CD4-positive, alpha-beta T cell treated with Interleukin-15 for 1 hour (primary cell): ENCODE measurements at places on chromosomes 4 and X.
A peak's percentile ranks its signal among the peaks of the same experiment; 100 is the strongest.

GRCh38 chrX:112520124-112520523, 159.6 kb downstream of the LHFPL1 start:
- no peak for DNase-seq

- DNase-seq, result no peak
These were observed 169.8 kb upstream of the JADE1 start for GRCh38 chr4:128639541-128640270.

- no peak for DNase-seq
These were observed 326.4 kb downstream of the PPP3CA start for GRCh38 chr4:101020956-101021355.

- DNase-seq, result no peak
These were observed 41.0 kb upstream of the CDKN2AIP start for GRCh38 chr4:183403486-183403885.

GRCh38 chr4:81040012-81040659, 9.6 kb downstream of the BMP3 start:
- DNase-seq, result no peak

DNA sequence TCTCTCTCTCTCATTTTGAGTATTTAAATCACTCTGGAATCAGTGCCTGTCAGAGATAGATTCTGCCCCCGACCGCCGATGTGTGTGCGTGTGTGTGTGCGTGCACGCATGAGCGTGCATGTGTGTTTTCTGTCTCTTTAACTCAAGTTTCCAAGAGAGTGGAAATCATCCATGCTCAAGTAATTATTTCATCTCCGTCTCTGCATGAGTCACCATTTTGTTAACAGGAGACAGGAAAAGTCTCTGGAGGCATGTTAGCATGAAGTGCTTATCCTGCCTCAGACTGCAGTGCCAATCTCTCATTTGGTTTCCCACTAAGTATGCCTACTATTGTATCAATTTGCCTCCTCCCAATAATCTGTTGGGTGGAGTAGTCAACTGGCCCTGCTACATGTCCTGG, 182.9 kb upstream of the NHS start:
- no peak for DNase-seq

DNA sequence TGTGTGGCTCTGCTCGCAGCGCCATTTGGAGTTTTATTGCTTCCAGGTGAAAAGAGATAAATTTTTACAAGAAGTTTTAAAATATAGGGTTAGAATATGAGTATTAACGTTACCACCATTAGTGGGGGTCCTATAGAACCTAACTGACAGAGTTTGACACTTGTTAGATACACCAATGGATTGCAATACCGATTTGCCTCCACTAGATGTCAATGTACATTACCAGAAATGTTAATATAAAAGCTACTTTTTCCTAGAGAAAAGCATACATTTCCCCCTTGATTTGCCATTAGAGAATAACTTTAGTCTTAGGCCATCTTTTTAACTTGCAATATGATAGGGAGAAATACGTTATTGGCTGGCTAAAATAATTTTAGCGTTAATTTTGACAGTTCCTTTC, 108.4 kb downstream of the LINC00632 start:
- DNase-seq, result no peak

GRCh38 chrX:40474205-40474626, 106.6 kb upstream of the ATP6AP2 start:
- no peak for DNase-seq

DNA sequence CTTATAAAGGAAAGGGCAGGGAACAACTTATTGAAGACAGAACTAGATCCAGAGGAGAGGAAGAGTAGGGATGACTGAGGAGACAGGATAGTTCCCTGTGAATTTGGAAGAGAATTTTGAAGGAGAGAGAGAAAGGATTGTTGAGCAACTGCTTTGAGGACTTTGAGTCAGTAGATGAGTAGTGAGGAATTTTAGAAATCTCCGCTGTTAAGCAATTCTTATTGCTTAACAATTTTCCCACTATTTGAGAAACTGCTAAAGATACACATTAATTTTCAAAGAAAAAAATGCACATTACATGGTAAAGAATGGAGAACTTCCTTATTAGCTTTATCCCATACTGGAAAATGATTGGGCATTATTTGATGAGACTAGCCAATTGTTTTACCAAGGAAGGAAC, 116.3 kb upstream of the NRK start:
- DNase-seq, result no peak

DNA sequence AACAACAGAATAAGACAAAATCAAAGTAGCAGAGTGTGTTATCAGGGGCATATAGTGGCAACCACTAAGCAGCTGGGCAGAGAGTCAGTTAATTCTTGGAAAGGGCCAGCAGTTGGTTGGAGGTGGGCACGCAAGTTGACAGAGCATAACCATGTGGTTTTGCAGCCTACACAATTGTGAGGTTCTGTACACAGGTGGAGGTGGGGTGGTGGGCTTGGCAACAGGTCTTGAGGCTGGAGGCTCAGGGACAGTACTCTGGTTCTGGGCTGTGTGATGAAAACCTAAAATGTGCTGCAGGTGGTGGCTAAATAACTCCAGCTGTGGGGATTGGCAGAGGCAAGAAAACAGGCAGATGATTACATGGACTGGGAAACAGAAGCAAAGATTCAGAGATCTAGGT, 1112.7 kb downstream of the PDHA2 start:
- no peak for DNase-seq

DNA sequence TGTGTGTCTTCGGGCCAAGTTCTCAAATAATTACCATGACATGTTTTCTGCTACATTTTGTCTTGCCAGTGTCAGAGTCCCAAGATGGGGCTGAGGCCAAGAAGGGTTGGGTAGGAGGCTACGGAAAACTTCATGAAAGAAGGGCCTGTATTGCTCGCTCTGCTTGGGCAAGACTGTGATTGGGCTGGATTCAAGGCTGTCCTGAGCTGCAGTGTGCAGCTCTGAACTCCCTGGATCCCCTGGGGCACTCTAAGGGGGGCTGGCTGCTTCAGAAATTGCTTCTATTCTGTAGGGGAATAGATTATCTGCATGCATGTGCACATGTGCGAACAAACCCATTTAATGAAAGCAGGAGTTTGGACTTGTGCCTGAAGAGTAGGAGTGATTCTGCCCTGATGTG, 13.6 kb downstream of the TSPAN6 start:
- no peak for DNase-seq

- DNase-seq, result no peak
These were observed 143.0 kb downstream of the TSPAN5 start for GRCh38 chr4:98515470-98515809.

GRCh38 chr4:62119195-62119594, 919.1 kb downstream of the ADGRL3 start:
- DNase-seq, result no peak

DNA sequence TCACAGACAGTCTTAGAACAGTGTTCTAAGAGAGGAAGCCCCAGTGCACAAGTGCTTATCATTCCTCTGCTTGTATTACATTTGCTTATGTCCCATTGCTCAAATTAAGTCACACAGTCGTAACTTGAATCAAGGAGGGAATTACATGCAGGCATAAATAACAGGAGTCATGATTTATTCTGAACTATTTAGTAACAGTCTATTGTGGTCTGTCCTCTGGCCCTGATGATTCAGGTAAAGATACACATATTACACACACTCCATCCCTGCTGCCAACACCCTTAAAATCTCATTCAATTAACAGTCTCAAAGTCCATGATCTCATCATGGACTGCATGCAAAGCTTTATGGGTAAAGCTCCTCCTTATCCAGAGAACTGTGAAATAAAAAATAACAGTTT, 60.1 kb downstream of the GRIA2 start:
- DNase-seq, result no peak

- DNase-seq, result no peak
These were observed 160.5 kb downstream of the ZNF518B start for GRCh38 chr4:10296730-10297129.

DNA sequence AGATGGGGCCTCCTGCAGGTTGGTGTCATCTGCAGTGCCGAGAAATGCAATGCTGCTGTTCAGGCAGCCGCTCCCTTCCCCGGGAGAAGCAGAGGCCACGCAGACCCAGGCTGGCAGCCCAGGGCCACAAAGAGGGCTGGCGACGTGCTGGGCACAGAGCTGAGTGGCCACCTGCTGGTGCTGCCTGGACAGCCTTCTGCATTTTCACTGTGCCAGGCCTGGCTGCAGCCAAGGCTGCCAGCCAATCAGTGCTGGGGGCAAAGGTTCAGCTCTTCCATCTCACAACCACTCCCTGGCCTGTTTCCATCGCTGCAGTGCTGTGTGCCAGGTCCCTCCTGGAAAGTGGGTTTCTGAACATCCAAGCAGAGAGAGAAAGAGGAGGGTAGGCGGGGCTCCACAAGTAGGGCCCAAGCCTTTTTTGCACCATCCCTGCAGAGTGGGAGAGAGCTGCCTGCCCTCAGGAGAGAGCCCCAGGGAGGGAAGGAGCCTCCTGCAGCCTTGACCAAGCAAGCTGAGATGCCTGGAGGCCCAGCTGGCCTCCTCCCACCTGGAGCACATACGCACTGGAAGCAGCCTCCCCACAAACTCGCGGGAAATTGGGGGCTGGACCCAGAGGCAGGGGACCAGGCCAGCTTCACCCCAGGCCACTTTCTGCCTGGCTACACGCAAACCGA, 20.1 kb downstream of the ADRA2C start:
- DNase-seq, result no peak

DNA sequence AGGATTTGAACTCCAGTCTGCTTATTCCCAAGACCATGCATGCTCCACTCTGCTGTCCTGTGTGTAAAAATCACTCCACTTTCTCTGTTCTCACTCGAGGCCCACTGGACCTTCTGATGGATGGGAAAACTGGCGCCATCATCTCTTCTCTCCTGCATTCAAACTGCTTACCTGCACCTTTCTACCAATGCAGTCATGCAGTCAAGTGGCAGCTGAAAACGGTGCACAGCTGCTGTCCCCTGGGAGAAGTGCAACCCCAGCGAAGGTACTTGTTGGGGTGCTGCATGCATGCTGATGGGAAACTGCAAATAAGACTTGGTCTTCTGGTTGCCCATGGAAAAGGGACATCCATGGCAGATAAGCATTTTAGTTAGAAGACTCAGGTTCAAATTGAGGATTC, 147.1 kb downstream of the EVC2 start:
- DNase-seq, result no peak

- peak; percentile 50 for DNase-seq
These were observed 202.1 kb downstream of the GPC3 start for GRCh38 chrX:133783274-133783673.

DNA sequence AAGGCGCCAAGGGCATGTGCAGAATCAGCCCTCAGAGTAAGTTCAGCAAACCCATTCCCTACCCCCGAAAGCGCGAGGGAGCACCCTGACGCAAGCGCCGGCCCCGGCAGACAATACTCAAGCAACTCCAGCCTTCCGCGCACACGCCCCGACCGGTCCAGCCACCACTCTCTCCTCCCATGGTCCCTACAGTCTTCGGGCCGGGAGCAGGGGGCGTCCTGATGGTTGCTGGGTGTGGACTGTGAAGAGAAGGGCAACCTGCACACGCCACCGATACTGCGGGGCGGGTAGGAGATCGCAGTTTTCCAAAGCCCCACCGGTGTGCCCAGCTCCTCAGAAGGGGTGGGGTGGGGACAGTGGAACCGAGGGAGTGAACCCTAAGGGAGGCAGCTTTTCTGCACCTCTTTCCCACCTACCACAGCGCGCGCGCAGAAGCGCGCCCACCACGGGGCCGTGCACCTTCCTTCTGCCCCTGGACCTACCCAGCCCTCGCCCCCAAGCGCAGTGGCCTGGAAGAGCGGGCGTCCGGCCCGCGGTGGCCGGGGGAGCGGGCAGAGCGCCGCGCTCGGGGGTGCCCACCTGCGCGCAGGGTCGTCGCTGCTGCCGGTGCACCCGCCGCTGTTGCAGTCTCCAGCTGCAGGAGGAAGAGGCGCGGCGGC, 650.2 kb upstream of the DIPK2B start:
- DNase-seq, result no peak

GRCh38 chr4:154781983-154782293, 866 bp downstream of the RBM46 start:
- DNase-seq, result no peak

DNA sequence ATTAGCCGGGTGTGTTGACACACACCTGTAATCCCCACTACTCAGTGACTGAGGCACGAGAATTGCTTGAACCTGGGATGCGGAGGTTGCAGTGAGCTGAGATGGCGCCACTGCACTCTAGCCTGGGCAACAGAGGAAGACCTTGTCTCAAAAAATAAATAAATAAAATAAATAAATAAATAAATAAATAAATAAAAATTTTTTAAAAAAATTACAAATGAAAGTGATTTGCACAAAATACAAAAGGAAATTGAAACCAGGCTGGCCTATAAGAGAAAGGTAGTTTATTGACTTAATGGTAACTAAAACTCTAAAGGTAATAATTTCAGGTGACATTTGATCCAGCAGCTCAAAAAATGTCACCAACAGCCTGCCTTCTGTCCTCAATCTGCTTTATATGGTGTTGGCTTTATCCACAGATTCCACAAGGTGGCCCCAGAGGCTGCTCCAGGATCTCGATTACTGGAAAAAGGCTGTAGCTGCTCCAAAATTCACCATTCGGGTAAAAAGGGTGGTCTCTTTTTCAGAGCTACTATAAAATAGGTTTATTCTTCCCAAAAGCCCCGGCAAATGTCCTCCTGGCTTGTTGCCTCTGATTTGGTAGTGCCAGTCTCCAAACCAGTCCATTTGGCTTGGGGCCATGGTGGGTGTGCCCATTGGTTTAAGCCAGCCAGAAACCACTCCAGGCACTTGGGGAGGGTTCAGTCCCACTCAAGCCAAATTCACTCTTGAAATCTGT, 61.4 kb upstream of the TRIM2 start:
- peak; percentile 44 for DNase-seq

DNA sequence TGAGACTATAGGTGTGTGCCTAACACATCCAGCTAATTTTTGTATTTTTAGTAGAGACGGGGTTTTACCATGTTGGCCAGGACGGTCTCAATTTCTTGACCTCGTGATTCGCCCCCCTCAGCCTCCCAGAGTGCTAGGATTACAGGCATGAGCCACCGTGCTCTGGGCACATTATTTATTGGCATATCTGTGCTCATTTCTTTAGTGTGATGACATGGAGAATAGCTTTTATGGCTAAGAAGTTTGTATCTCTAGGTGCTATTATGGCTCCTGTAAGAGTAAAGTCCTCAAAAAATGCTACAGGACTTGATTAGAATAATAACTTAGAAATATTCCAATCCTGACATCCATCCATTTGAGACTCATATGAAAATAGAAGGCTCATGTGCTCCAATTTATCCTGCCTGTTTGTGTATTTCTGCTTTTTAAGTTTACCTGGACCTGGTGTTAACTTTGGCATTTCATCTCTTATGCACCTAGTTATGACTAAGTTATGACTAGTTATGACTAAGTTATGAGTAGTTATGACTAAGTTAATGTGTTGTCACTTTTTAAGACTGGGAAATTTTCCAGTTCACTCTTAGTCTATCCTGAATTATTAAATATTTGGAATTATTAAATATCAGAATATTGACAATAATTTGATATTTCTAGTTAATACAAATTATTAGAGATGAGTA, 36.4 kb upstream of the UNC5C start:
- DNase-seq, result no peak

- no peak for DNase-seq
These were observed 71.7 kb downstream of the YIPF6 start for GRCh38 chrX:68570598-68570997.

- no peak for DNase-seq
These were observed 53.5 kb downstream of the FABP2 start for GRCh38 chr4:119268466-119268865.
